ENCODE measurements at places on chromosomes 3 and 15.

DNA sequence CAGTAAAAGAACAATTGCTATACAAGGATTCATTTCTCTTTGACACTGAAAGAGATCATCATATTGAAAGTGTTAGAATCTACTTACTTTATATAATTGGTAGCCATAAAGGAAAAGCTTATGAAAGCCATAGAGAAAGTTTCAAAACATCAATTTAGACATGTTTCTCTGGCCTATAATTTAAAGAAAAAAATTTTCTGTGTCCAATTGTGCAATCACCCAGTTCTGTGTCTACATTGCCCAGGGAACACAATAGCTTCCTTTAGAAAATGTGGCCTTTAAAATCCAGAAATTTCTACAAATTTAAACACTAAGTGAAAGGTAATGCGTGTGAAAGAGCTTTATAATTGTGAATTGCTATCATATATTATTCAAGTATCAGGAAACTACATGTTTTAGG is 259.2 kb downstream of the GBE1 start:
- no peak for DNase-seq

- no peak for DNase-seq
These were observed 271.5 kb downstream of the IL5RA start for GRCh38 chr3:2838546-2839157.

- no peak for DNase-seq
These were observed 33.9 kb downstream of the PIK3CA start for GRCh38 chr3:179181993-179182551.

- DNase-seq = no peak
These were observed 38.6 kb upstream of the SEC22A start for GRCh38 chr3:123163141-123163540.

GRCh38 chr3:152302521-152303021 is 33.8 kb downstream of the MBNL1 start:
- no peak for DNase-seq

- no peak for DNase-seq
These were observed 95.2 kb downstream of the EDEM1 start for GRCh38 chr3:5282703-5283102.

DNA sequence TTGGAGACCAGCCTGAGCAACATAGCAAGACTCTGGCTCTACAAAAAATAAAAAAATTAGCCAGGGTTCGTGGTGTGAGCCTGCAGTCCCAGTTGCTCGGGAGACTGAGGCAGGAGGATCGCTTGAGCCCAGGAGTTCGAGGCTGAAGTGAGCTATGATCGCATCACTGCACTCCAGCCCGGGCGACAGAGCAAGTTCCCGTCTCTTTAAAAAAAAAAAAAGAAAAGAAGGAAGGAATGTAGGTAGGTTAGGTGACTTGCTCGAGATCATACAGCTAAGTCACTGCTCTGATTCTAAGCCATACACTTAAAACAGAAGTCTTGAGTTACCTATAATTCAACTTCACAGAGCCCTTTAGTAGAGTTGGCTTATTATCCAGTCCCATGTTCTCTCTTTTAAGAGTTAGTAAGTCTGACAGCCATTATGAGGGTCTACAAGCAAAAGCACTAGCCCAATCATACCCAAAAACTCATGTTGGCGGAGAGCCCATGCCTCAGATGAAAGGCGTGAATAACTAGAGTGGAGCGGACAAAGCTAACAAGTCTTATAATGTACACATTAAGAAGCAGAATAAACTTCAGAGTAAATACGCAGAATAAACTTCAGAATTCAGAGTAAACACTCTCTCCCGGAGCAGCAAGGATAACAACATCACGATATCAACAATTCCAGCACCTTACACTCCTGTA is 768 bp downstream of the AAGAB start:
- DNase-seq = no peak

GRCh38 chr15:50183112-50183794 is 1.3 kb downstream of the SLC27A2 start:
- DNase-seq = no peak

- DNase-seq = no peak
These were observed 16.0 kb upstream of the RNU6-1 start for GRCh38 chr15:67855842-67856241.

DNA sequence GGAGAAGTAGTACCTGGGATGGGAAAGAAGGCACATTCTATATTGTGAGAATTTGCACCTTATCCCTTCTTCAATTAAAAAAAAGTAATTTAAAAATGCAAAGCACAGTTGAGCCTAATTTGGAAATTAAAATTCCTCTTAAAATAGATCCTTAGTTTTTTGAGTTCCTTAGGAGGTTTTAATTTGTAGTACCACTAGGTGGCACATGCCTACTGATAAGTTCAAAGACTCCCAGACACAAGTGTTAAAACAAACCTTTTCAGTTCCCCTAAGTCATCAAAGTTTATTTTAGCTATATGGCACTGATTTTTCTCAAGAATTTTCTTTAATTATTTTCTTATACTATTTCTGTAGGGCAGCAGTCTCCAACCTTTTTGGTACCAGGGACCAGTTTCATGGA is 127.6 kb upstream of the AZI2 start:
- DNase-seq = no peak

DNA sequence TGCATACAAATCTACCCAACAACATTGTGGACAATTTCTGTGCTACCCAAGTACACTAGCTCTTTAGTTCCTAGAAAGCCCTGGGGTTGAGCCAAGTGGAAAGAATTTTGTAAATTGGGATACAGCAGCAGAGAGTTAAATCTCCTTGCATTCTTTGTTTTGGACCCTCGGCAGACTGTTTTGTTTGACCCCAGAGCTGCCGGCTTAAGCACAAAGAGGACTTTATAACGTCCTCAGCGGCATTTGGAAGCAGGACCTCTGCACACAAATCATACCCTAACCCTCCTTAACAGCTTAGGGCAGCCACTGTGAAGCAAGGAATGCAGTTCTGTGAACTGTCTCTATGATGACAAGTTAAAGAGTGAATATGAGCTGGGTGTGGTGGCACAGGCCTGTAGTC is 415.3 kb downstream of the CNTN4 start:
- DNase-seq = no peak

DNA sequence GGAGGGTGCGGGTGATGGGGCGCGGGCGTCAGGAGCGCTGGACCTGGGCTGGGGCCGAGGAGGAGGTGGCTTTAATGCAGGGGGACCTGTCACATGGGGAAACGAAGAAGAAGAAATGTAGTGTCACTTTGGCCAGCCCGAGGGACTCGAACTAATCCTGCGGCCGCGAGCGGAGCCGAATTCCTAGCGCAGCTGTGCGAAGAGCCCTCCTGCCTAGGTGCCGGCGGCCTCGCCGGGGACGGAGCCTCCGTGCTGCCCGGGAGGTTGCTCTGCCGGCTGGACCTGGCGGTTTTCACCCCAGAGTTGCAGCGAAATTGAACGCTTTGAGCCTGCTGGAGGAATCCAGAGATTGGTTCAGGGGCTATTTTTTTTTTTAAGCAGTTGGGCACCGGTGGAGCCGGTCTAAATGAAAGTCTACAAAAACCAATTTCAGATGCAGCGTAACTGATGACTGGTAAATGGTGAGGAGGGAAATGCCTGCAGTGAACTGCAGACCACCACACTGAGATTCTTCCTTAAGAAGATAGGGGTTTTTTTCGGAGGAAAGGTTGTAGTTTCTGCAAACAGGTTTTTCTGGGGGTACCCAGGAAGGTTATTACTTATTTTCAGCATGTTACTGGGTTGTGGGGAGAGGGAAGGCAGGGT is 662 bp downstream of the TMEM108 start:
- no peak for DNase-seq

GRCh38 chr3:184333190-184333589 is 4.2 kb upstream of the FAM131A start:
- no peak for DNase-seq

GRCh38 chr3:120039642-120040610 is 54.3 kb downstream of the GSK3B start:
- DNase-seq = no peak

- DNase-seq = no peak
These were observed 122.7 kb downstream of the OTOL1 start for GRCh38 chr3:161619351-161619750.

- DNase-seq = no peak
These were observed 93.3 kb downstream of the ADAMTSL3 start for GRCh38 chr15:83747050-83747717.

DNA sequence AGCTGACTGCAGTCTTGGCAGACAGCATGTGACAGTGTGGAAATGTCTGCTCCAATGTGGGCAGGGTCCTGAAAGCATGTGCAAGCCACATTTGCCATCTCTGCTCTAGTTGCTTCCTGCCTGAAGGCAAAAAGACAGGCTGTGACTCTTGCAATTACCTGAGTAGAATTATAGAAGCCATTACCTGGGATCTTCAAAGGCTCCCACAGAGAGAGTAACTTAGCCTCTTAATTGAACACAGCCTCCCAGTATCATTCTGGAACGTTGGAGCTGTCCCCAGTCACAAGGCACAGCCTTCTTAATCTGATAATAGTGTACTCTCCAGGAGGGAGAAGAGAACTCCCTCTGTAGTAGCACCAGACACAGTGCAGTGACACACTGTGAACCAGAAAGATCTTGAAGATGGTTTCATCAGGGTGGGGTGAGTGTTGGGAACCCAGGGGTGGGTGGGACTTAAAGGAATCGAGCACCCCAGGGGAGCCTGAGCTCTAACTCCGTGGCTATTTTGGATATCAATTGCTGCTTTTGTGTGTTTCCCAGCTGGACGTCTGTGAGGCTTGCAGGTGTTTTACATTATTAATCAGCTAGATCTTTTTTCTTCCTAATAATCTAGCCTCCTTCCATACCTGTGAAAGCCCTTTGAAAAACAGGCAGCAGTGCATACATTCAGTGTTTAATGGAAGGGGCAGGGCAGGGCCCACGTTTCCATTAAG is 40.6 kb upstream of the GLCE start:
- no peak for DNase-seq

GRCh38 chr3:24385012-24385615 is 109.5 kb downstream of the THRB start:
- no peak for DNase-seq

DNA sequence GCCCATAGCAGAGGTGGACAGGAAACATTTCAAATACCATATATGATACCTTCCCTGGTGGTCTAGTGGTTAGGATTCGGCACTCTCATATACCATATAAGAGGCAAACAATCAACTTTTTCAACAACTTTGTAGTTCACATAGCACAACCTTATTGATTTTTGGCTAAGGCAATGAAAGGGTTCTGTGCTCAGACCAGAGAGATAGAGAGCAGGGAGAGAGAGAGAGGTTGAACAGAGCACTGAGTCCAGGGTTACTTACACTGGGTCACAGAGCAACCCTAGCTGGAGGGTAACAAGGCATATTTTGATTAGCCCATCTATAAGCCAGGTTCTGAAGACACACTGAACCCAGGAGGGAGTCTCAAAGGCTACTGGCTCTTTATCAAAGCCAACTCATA is 83.8 kb downstream of the PLCH1 start:
- no peak for DNase-seq

- DNase-seq = no peak
These were observed 297.3 kb upstream of the UBE2E1 start for GRCh38 chr3:23508464-23508863.

DNA sequence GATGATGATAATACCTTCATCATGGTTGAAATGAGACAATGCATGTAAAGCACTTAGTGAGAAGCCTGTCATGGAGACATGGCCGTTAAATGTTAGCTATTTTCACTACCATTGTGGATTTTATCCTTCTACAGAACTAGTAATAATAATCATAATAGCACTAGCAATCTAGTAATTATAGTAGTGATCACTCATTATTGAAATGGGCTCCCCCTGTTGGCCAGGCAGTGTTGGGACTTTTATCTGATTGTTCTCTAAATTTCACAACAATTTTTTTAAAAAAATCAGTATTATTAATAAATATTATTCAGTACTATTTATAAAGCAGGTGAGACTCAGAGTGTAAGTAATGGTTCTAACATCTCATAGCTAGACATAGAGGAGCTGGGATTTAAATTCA is 396.3 kb downstream of the IL5RA start:
- DNase-seq = no peak

DNA sequence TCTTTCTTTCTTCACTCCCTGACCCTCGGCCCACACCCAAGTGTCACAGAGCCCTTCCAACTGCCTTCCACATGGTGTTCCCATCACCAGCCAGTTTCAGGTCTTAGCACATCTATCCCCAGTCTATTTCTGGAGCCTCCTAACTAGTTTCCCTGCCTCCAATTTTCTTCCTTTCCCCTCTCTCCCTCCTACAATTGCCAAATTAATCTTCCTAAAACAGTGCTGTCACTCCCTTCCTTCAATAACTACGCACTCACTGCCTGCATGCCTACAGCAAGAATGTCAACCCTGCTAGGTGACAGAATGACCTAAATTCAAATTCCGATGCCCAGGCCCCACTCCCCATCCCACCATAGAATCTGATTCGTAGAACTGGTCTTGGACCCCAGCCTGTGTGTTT is 36.1 kb upstream of the CA12 start:
- DNase-seq = no peak

- no peak for DNase-seq
These were observed 1.4 kb downstream of the USP3 start for GRCh38 chr15:63505842-63506222.

DNA sequence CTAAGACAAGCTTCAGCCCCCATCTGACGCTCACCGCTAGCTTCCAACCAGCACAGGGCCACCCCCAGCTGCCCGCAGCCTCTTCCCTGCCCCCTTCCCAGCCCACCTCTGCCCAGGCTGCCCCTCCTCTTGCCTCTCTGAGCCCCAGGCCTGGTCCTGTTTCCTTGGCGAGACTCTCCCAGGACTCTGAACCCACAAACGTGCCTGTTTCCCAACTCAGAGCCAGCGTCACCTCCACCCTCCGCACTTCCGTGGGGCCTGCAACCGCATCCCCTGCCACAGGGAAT is 35.0 kb downstream of the ZXDC start:
- no peak for DNase-seq

- DNase-seq = no peak
These were observed 56.3 kb downstream of the APBA2 start for GRCh38 chr15:28942046-28942445.

DNA sequence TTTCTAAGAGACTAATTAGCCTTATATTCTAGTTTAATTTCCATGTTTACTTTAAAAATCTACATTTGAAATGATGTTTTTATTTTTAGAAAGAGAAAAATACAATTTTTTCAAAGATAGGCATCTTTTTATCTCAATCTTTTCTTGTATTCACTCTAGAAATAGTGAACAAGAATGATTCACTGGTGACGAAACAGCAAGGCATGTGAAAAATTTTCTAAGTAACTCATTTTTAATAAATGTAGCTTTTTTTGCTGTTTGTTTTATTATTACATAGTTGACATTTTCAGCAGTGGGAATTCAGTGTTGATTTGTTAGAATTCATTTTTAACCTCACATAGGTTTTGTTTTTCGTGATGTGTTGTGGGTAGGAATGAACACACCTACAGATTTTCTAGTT is 1226.4 kb downstream of the NSUN3 start:
- DNase-seq = no peak

DNA sequence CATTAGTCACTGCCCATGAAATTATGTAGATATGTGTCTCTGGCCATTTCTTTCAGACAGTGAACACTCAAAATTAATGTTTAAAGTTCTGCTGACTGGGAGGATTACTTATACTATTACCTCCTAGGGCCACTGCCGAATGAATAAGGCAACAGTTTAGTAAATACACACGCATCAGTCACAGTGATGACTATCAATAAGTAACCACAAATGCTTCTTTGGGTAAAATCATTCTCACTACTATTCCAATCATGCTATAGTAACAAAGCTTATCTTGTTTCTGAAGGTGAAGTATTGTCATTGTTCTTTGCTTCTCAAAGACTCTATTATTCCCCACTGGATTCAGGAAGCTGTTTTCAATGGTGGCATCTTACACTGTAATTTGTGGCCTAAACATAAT is 478.8 kb downstream of the EPHA3 start:
- DNase-seq = no peak

Measured in stimulated activated CD8-positive, alpha-beta memory T cell treated with anti-CD3 and anti-CD28 coated beads, Interleukin-4, amount 100 ng/mL, for 4 hours (primary cell).